Fibroblast of skin of back (primary cell): ENCODE measurements at places on chromosomes 2 and 18.

- DNase-seq = peak; percentile 90
Observed at GRCh38 chr18:9413576-9413975, 61.7 kb upstream of the RALBP1 start.

DNA sequence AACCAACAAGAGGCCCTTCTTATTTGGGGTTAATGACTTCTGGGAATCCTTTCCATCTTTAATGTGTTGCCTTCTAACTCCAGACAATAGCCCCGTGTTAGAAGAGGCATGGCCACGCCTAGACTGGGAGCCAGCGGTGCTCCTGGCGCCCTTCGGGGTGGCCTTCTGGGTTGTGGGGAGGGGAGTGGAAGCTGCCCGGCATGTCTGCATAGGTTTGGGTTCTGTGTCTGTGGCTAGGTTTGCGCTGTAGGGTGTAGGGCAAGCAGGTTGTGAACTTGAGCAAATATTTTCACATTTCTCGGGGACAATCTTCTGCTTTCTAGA, 40.4 kb downstream of the CELF4 start:
- DNase-seq = no peak

- DNase-seq = no peak
Observed at GRCh38 chr18:38481576-38481975, 916.0 kb upstream of the CELF4 start.

- DNase-seq = no peak
Observed at GRCh38 chr18:23498117-23498516, 5.2 kb upstream of the RMC1 start.

DNA sequence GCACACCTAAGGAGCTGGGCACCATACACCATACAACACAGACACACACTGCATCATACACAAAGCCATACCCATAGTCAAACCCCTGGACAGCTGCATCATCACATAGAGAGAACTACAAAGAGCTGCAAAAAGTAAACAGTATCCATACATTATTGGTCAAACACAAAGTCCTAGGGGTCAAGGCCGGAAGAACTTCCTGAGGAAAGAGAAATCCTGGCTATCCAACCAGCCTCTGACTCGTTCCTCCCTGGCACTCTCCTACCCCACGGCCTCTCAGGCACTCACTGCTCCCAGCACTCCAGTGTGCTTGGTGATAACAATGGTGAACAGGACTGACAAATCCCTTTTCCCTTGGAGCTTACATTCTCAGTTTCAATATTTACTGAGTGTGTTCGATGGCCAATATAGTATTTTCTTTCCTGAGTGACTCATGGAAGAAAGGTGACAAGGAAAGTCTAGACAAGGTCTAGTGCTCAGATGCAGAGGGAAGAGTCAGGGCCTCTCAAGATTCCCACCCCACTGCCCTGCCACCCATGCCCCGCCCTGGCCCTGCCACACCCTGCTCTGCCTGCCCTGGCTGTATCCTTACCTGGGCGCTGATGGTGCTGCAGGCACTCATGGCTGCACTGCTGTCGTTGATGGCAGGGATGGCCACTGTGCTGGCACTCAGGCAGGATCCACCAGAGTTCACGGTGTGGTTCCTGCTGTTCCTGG, 3.4 kb downstream of the CFAP65 start:
- DNase-seq = no peak

- DNase-seq = no peak
Observed at GRCh38 chr2:111706481-111707001, 177.5 kb downstream of the ANAPC1 start.

DNA sequence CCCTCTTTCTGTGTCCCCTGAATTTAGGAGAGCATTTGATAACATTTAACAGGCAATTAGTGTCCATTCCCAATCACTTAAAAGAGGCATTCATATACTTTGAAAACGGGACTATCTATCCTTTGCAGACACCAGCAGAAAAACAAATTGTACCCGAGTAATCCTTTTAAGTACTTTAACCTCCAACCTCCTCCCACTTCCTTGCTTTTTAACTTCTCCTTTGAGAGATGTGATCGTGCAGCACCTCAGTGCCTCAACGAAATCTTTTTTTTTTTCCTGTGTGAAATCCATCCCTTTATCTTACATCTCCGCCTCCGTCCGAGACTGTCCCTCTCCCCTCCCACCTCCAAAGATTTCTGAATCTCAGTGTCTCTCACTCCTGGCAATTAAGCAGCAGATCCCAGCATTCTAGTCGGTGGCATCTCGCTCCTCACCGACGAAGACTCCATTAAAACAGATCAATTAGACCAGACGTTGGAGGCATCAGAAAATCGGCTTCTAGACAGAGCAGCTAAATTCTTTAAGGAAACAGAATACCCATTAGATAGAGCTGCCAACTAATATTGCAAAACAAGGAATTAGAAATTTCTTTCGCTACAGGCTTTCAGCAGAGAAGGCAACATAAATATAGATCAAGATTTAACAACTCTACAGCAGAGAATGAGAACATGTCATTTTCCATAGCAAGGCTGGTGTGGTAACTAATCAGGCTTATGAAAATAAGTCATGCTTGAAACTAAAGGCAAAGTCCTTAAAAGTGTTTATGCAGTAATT, 1.9 kb upstream of the TMEFF2 start:
- no peak for DNase-seq

- no peak for DNase-seq
Observed at GRCh38 chr2:205684871-205685313, 2.6 kb downstream of the NRP2 start.

- peak; percentile 5 for DNase-seq
Observed at GRCh38 chr2:161905389-161906046, 168.5 kb downstream of the DPP4 start.

DNA sequence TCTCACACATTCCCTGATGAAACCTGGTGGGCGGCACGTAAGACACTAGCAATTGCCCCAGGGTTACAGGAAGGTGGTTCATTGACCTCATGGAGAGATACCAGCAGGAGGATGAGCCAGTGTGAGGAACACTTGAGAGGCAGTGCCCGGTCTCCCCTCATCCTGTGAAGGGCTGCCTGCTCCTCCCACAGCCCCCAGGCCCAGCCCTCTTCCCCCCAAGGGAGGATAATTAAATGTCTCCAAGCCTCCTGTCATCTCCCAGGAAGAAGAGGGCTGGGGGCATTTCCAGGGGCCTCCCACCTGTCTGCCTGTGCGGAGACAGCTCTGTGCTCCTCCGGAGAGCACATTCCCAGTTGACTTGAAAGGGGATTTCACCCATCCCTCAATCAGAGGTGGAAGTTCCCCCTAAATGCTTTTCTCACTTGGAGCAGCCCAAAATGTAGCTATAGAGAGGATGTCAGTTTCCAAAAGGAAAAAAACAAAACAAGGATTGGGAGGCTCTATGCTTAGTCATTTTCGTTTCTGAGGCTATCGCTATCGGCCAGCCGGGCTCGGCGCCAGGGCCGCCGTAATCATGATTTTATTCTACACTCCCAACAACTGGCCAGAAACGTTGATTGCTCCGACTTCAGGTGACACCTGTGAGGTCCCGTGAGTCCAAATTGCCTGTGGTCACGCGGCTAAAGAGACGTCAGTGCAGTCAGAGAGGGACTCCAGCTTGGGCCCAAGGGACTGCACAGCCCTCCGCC, 7.1 kb downstream of the KCNF1 start:
- no peak for DNase-seq

GRCh38 chr2:127986548-127987079, 41.2 kb downstream of the SAP130 start:
- no peak for DNase-seq

- no peak for DNase-seq
Observed at GRCh38 chr18:48347756-48348326, 61.3 kb downstream of the ZBTB7C start.

GRCh38 chr2:233654501-233654900, 17.2 kb upstream of the UGT1A9 start:
- DNase-seq = no peak

GRCh38 chr2:100988630-100989417, 13.3 kb upstream of the RPL31 start:
- peak; percentile 79 for DNase-seq

- DNase-seq = peak; percentile 46
Observed at GRCh38 chr2:179443180-179443579, 178.5 kb upstream of the SESTD1 start.

DNA sequence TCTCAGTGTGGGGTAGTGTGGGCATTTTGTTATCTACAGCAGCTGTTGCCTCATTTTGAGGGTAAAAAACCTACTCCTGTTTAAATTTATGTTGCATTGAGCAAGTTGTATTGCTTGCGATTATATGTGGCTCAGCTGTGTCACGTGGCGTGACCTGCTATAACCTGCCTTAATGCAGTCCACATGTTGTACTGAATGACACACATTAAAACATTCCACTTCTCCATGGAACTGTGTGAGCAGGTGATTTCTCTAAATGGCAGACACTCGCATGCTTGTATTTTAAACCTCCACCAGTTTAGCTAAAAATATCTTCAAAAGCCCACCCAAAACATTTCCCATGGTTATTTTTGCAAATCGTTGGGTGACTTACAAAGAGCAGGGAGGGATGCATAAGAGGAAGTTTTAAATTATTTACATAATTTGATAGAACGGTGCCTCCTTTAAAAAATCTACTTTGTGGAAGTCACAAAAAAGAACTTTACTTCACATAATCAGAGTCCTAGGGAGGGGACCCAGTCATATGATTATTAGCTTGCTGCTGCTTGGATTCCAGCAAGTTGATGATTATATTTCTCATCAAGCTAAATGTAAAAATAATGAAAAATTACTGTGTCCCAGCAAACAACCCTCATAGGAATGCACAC, 163.3 kb upstream of the ZEB2 start:
- DNase-seq = no peak
